ENCODE measurements at places on chromosomes 1 and 21.

GRCh38 chr1:44828841-44829440, 14.1 kb downstream of the PTCH2 start:
- DNase-seq: no peak

- no peak for DNase-seq
These were observed 93.9 kb upstream of the CD34 start for GRCh38 chr1:208004851-208005250.

- DNase-seq: no peak
These were observed 327.0 kb upstream of the NR5A2 start for GRCh38 chr1:199700551-199700950.

GRCh38 chr1:2505461-2505994, 20.9 kb downstream of the PANK4 start:
- no peak for DNase-seq

DNA sequence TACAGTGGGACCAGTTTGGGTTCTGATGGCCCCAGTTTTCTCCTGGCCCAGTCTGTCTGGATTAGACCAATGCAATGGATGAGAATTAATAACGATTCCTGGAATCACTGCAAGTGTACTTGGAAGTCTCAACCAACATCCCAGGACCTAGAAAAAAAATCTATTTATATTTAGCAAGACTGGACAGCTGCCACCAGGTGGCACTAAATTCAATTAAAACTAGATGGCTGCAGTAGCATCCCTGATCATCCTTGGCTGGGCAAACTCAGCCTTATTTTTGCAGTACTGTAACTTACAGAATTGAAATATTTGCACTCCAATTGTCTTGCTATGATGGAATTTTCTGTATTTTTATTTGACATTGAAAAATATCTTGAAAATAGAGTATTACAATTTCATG, 165.7 kb downstream of the NCAM2 start:
- DNase-seq: peak; percentile 92

DNA sequence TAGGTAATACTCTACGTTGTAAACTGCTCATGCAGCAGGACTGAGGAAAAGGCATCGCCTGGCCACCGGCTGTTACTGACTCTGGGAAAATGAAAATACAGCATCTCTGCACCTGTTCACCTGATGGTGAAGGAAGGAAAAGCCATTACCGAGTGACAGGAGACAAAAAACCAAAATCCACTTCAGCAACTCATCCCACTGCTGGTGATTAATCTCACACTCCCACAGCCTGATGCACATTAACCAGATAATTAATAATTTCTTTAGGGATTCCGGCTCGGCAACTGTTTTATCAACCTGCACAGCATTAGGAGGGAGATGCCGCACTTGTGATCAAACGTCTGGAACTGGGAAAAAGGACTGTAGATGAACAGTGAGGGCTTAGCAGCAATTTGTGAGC, 183.9 kb upstream of the ESRRG start:
- DNase-seq: no peak

GRCh38 chr1:90723590-90724108, 6.5 kb upstream of the BARHL2 start:
- no peak for DNase-seq

DNA sequence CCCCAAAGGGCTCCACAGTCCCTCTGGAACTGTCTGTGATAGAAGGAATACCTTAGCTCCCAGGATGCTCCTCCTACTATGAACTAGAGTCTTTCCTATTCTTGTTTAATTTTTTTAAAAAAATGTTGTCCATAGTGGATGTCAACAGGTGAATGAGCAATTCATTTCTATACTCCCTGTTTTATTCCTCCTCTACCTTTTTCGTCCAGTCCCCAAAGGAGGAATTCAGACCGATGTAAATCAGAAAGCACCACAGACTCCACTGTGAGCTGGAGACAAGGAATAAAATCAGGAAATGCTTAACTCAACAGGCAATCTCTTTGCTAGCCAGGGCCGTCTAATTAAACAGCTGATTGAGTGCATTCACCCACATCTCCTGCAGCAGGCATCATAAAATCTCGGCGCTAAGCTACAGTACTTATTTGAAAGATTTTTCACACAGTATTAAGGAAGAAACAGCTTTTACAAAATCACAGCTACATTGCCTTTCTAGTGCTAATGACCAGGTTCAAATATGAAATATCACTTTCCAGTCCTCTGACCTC, 381.6 kb downstream of the SIPA1L2 start:
- DNase-seq: no peak

DNA sequence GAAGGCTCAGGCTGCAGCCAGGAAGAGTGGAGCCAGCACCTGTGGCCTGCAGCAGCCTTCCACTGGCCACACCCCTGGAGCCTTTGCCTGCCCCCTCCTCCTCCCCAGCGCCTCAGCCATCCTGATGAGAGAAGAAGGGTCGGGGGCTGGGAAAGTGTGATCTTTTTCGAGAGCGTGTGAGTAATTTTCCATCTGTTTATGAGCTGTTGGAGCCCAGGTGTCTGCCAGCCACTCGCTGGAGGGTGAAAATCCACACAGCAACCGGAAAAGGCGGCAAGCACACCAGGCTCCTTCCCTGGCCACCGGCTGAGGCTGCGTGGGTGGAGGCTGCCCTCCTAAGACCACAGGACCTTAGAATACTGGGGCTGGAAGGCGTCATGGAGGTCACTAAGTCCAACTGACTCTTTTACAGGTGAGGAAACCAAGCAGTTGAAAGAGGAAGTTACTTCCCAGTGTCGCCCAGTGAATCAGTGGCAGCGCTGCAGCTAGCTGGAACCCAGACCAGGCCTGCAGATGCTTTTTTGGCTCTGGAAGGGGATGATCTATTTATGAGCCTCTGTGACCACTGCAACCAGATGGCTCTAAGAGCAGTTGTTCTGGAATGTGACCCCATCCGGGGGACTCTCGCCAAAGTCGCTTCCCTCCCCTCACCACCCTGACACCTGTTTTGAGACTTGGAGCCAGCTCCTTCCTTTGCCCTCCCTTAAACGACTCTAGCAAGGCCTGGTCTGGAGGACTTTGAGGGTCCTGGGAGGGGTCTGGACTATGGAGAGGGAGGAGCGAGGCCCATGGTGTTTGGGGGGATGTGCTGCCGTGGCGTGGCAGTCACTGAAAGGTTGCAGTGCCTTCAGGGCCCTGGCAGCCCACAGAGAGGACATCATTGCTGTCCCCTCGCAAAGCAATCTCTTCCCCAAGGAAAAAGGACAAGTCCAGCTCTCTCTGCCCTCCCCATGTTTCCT, 54.5 kb downstream of the LGR6 start:
- no peak for DNase-seq

All from NCI-H446 (cell line).